ENCODE measurements at places on chromosomes 7 and 10. TPM values are rescaled to one million over a fixed set of nuclear protein-coding genes. Genes with fewer than 3 reads are reported as not detected.

The CRTAC1 gene
- total RNA-seq, result not detected

The ACTR1A gene
- total RNA-seq, result 158 TPM

The ZEB1 gene
- total RNA-seq, result 22.7 TPM

The OPALIN gene
- total RNA-seq, result not detected

The ACSL5 gene
- total RNA-seq, result 0.30 TPM

The H2BK1 gene
- total RNA-seq, result not detected

The TSPAN33 gene
- 0.67 TPM for total RNA-seq

The TEX36 gene
- total RNA-seq, result not detected

The SPDYE8 gene
- total RNA-seq, result not detected

The HMX3 gene
- total RNA-seq, result not detected
